ENCODE measurements at places on chromosomes 2 and 18. TPM values are rescaled to one million over a fixed set of nuclear protein-coding genes. Genes with fewer than 3 reads are reported as not detected.
A peak's percentile ranks its signal among the peaks of the same experiment; 100 is the strongest.

The RPE gene
- total RNA-seq, result 50.6 TPM

The LRRC30 gene
- total RNA-seq, result not detected

The COBLL1 gene
- 63.5 TPM for total RNA-seq

The SERPINB12 gene
- total RNA-seq, result not detected

The PARD3B gene
- total RNA-seq, result 50.9 TPM

The VWA3B gene
- 1.0 TPM for total RNA-seq

The ACMSD gene
- not detected for total RNA-seq

The KIF1A gene
- total RNA-seq, result 0.72 TPM

The PSMD14 gene
- total RNA-seq, result 26.9 TPM

The MAP2 gene
- 19.6 TPM for total RNA-seq

DNA sequence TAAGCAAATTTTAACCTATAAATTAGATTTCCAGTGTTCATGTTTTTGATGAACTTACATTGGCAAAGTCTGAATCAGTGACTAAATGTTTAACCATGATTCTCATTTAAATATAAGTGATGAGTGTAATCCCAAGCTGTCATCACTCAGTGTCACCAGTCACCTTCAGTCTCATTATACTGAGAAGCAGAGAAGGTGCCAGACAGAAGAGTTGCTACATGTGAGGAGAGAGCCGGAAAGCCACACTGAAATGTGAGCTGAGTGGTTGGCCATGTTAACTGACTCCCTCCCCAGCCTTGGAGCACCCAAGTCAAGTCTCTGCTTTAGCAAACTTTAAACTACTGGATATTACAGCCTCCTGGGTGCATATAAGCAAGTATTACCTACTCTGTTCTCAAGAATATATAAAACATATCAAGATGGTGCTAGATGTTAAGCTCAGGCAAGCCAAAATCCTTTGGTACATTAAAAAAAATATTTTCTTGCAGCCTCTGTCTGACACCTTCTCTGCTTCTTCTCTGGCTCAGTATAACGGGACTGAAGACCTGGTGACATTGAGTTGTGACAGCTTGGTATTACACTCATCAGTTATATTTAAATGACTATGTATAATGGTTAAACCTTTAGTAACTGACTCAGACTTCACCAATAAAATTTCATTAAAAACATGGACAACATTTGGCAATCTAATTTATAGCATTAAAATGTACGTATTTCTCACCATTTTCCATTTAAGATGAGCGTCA is 75.8 kb upstream of the MAP3K20 start:
- no peaks in the 10 kb centered on the region for H3K4me1 ChIP-seq
- no peak for DNase-seq
- H3K27ac ChIP-seq, result no peak overlapping the region
- H3K27me3 ChIP-seq, result no peaks in the 10 kb centered on the region
- H3K36me3 ChIP-seq, result no peaks in the 10 kb centered on the region

- H3K4me3 ChIP-seq, result no peak overlapping the region
- no peak overlapping the region for H3K27ac ChIP-seq
- no peak for DNase-seq
- H3K27me3 ChIP-seq, result no peaks in the 10 kb centered on the region
- no peaks in the 10 kb centered on the region for H3K4me1 ChIP-seq
Measured at GRCh38 chr2:65639156-65639864, 206.9 kb upstream of the SPRED2 start.

GRCh38 chr2:230714136-230714480 is 1.5 kb downstream of the CAB39 start:
- peak overlapping the region; percentile 98 for H3K4me3 ChIP-seq
- no peaks in the 10 kb centered on the region for H3K27me3 ChIP-seq
- H3K36me3 ChIP-seq, result no peaks in the 10 kb centered on the region
- DNase-seq, result no peak
- no peaks in the 10 kb centered on the region for H3K4me1 ChIP-seq
- H3K27ac ChIP-seq, result peak overlapping the region; percentile 98

GRCh38 chr18:47113796-47114540 is 36.3 kb downstream of the HDHD2 start:
- H3K4me1 ChIP-seq, result no peaks in the 10 kb centered on the region
- H3K27ac ChIP-seq, result no peak overlapping the region
- H3K27me3 ChIP-seq, result no peaks in the 10 kb centered on the region
- peaks cover 11% of the 10 kb centered on the region for H3K36me3 ChIP-seq

DNA sequence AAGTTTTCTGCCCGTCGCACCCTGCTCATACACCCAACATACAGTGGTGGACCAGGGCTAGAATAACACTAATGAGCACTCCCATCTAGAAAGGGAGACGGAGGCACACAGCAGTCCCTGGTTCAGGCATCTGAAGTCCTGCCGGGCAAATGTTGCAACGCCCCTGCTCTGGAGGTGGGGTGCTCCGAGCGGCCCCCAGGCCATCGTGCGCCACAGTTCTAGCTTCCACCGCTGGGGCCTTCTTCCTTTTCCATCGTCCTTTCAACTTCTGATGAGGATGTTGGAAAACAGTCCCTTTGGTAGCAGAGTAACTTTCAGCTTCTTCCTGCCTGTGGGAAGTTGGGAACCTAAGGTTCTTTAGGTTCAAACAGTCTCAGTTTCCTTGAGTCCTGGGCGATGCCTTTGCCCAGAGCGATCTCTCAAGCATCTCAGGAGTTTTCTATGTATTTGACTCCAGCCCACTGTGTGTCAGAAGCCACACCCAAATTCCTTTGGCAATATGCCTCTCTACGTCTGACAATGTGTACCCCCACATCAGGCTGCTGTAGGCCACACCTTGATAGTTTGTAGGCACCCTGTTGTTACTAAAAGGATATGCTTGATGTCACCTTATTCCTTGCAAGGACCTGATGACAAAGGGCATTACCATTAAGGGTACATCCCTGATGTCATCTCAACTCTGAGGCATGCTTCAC is 258.8 kb downstream of the GLI2 start:
- no peak overlapping the region for H3K27ac ChIP-seq
- no peak overlapping the region for H3K4me3 ChIP-seq
- H3K4me1 ChIP-seq, result no peaks in the 10 kb centered on the region

- peaks cover 5% of the 10 kb centered on the region for H3K4me1 ChIP-seq
- no peaks in the 10 kb centered on the region for H3K36me3 ChIP-seq
- H3K4me3 ChIP-seq, result no peak overlapping the region
- DNase-seq, result no peak
- peaks cover 1% of the 10 kb centered on the region for H3K27me3 ChIP-seq
Measured at GRCh38 chr2:176385838-176386237, 116.6 kb downstream of the MTX2 start.

DNA sequence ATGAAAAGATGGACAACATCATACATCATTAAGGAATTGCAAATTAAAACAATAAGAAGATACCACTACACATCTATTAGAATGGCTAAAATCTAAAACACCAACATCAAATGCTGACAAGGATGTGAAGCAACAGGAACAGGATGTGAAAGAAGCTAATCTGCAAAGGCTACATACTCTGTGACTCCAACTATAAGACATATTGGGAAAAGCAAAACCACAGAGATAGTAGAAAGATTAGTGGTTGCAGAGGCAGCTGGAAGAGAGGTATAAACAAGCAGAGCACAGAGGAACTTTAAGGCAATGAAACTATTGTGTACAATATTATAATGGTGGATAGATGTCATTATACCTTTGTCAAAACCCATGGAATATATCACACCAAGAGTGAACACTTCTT is 393.7 kb upstream of the RAB6C start:
- H3K4me1 ChIP-seq, result no peaks in the 10 kb centered on the region
- H3K27me3 ChIP-seq, result no peaks in the 10 kb centered on the region
- H3K27ac ChIP-seq, result no peak overlapping the region
- no peaks in the 10 kb centered on the region for H3K36me3 ChIP-seq

DNA sequence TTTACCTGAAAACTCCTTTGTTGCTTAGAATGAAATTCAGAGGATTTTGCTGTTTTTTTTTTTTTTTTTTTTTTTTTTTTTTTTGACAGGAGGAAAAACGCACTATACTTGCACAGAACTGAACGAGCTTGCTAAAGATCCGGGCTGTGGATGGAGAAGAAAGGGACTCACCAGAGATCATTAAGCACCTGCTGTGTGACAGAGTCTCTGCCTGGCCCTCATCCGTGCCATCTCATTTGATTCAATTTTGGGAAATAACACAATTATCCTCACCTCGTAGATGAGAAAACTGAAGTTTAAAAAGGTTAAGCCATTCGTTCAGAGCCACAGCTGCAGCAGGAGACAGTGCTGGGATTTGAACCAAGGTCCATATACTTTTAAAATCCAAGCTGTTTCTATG is 775.4 kb upstream of the ID2 start:
- H3K27ac ChIP-seq, result no peak overlapping the region
- no peak for DNase-seq
- H3K36me3 ChIP-seq, result no peaks in the 10 kb centered on the region
- no peaks in the 10 kb centered on the region for H3K27me3 ChIP-seq
- no peak overlapping the region for H3K4me3 ChIP-seq

- no peaks in the 10 kb centered on the region for H3K36me3 ChIP-seq
- DNase-seq, result no peak
- H3K4me1 ChIP-seq, result no peaks in the 10 kb centered on the region
Measured at GRCh38 chr2:53843595-53843994, 16.2 kb downstream of the GPR75 start.

- H3K4me3 ChIP-seq, result no peak overlapping the region
- H3K4me1 ChIP-seq, result no peaks in the 10 kb centered on the region
- no peaks in the 10 kb centered on the region for H3K36me3 ChIP-seq
- no peaks in the 10 kb centered on the region for H3K27me3 ChIP-seq
- no peak overlapping the region for H3K27ac ChIP-seq
Measured at GRCh38 chr18:29925566-29925965, 1117.0 kb downstream of the DSC3 start.

- no peak overlapping the region for H3K27ac ChIP-seq
- DNase-seq, result no peak
- H3K27me3 ChIP-seq, result no peaks in the 10 kb centered on the region
- H3K4me3 ChIP-seq, result no peak overlapping the region
- H3K4me1 ChIP-seq, result no peaks in the 10 kb centered on the region
Measured at GRCh38 chr2:179720173-179720772, 141.1 kb downstream of the ZNF385B start.

DNA sequence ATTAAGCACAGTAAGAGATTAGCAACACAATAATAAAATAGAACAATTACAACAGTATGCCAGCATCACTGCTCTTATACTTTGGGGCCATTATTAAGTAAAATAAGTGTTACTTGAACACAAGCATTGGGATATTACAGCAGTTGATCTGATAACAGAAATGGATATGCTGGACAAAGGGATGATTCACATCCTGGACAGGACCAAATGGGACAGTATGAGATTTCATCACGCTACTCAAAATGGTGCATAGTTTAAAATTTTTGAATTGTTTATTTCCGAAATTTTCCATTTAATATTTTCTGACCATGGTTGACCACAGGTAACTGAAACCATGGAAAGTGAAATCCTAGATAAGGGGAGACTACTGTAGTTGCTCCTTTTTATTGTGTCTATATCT is 138.2 kb downstream of the UBR3 start:
- no peaks in the 10 kb centered on the region for H3K27me3 ChIP-seq
- H3K27ac ChIP-seq, result no peak overlapping the region
- H3K36me3 ChIP-seq, result peaks cover 2% of the 10 kb centered on the region
- H3K4me1 ChIP-seq, result no peaks in the 10 kb centered on the region

DNA sequence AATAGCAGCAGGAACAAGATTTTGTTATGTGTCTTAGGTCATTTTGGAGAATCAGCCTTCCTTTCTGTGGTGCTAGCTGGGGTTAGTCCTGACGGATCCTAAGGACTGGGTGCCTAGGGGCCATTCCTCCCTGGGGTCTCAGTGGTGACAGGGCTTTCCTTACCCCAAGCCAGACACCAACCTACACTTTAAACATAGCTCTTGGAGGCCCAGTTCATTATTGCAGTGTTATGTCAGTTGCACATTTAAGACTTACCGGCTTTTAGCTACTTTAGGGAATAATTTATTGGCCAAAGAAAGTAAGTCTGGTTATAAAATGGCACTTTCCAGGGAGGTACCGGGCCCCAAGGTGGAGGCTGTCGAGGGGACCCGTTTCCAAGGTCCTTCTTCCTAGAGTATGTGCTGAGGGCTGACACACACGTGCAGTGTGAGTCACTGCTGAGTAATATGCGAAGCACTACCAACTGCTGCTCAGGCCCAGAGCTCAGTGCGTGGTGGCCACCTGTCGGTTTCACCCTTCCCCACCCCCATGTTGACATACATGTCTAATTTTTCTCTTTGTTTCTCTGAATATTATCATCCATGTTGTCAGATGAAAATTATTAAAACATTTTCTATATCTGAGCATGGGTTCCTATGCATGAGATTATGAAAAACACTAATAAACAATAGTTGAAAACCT is 37.0 kb upstream of the GRHL1 start:
- H3K36me3 ChIP-seq, result no peaks in the 10 kb centered on the region
- H3K4me1 ChIP-seq, result no peaks in the 10 kb centered on the region
- no peaks in the 10 kb centered on the region for H3K27me3 ChIP-seq

DNA sequence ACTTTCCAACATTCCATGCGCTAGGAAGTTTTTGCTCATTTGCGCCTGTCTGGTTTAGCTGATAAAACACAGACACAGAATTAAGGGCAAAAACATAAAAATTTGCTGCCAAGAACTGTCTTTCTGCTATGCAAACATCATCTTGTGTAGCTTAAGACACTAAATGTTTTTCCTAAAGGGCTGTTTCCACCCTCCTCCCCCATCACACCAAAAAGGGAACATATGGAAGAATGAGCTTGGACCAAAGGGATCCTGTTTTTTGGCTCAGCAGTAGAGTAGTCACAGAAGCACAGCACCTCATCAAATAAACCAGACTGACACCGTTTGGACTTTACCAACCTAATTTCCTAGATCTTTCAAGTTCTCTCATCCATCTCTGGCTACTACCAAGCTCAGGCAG is 210.1 kb downstream of the ZNF521 start:
- H3K4me1 ChIP-seq, result no peaks in the 10 kb centered on the region
- no peaks in the 10 kb centered on the region for H3K27me3 ChIP-seq
- H3K36me3 ChIP-seq, result no peaks in the 10 kb centered on the region
- H3K4me3 ChIP-seq, result no peak overlapping the region
- DNase-seq, result no peak

DNA sequence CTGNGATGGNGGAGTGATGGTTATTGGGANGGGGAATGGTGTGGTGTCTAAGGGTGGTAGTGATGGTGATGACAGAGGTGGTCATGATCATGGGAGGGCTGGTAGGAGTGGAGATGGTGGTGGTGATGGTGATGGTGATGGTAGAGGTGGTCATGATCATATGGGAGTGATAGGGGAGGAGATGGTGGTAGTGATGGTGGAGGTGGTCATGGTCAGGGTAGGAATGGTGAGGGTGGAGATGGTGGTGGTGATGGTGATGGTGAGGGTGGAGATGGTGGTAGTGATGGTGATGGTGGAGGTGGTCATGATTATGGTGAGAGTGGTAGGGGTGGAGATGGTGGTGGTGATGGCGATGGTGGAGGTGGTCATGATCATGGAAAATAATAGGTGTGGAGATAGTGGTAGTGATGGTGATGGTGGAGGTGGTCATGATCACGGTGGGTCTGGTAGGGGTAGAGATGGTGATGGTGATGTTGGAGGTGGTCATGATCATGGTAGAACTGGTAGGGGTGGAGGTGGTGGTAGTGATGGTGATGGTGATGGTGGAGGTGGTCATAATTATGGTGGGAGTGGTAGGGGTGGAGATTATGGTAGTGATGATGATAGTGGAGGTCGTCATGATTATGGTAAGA is 83.7 kb downstream of the INPP5D start:
- H3K36me3 ChIP-seq, result no peaks in the 10 kb centered on the region
- no peak overlapping the region for H3K4me3 ChIP-seq
- no peak for DNase-seq
- H3K4me1 ChIP-seq, result no peaks in the 10 kb centered on the region
- no peaks in the 10 kb centered on the region for H3K27me3 ChIP-seq

All from aorta (tissue), 5 donors.